Activated CD4-positive, CD25-positive, alpha-beta regulatory T cell treated with anti-CD3 and anti-CD28 coated beads, Interleukin-2, amount 50 U/mL, for 16 hours (primary cell): ENCODE measurements at places on chromosomes 12 and 14.

DNA sequence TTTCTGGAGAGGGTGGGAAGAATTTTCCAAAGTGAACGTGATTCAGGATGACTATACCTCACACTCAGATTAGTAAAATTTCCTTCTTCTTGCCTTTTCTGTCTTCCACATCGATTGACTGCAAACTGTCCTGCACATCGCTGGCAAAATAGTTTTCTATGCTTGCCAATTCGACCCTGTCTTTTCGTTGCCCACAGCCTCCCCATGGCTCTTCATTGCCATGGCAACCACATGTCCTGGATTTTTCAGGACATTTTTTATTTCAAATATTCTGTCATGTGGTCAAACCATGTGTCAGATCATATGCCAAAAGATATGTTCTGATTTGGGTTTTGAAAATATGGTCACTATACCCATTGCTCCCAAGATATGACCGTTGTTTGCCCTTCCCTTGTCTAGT, 46.9 kb upstream of the OTX2 start:
- no peak for DNase-seq

- DNase-seq = no peak
Measured at GRCh38 chr12:63103494-63104131, 47.4 kb downstream of the AVPR1A start.

GRCh38 chr12:52370926-52371608, 3.8 kb upstream of the KRT85 start:
- no peak for DNase-seq

DNA sequence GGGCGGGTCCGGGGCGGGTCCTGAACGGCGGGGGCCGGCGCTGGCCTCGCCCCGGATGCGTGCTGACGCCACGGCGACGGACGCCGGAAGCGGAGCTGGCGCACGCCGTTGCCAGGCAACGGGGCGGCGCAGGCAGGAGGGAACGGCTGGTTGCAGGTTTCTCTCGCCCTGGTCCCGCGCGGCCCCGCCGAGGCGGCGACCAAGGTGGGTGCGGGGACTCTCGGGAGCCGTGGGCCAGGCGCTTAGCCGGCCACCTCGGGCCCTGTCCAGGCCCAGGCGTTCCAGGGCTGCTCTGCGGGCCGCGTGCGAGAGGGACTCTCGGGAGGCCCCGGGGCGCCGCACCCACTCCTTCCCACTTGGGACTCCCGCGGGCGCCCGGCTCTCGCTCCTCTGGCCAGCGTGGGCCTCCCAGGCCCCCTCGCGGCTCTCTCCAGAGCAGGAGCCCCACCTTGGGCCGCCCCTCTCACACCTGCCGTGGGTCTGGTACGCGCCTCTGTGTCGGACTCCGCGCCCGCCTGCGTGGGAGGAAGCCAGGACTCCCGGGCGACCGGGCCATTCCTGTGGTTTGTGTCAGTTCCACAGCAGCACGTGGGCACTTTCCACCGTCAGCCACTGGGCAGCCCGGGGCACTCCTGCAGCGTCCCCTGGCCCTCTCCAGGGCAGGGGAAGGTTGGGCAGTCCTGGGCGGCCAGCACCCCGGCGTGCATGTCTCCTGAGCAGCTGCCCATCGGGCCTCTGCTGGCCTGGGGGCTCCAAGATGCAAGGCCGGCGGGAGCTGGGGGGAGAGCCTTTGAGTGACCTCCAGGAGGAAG, at the start of gene CLBA1:
Gene CLBA1, plus strand, starts transcription at position 114 of the 812 bp plus-strand sequence. Its CDS starts 644 bp downstream, at position 758.
- peak; percentile 78 for DNase-seq

GRCh38 chr14:68345738-68346137, 447.1 kb downstream of the ZFP36L1 start:
- no peak for DNase-seq

DNA sequence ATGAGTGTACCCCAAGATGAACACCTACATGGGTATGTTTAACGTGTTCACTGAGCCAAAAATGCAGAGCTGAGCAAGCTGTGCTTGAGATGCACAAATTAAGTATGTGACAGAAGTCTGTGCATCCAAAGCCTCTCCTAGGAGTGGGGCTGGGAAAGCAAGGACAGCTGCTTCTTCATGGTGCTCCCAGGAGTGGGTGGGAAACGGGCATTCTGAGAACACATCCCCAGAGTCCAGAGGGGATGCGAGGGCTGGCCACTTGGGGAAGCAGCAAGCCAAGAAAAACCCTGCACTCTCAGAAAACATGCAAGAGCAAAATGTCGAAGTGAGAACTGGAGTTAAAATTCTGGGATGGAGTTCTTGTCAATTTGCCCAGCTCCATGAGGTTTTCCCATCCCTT, 414.3 kb downstream of the BCAT1 start:
- no peak for DNase-seq

DNA sequence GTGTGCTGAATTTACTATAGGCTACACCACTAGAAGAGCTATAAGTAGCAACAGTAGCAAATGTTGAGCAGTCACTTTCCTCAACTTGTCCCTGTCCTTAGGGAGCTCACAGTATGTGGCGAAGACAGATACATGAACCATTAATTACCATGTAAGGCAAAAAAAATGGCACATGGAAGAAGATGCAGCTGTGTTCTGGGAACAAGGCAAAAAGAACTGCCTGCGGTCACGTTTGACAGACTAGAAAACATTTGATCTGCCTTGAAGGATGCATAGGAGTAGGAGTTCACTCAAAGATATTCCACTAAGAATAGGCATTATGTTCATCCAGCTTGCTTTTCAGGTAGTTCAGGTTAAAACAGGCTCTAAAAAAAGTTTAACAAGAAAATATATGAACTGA, 46.5 kb upstream of the IFNG-AS1 start:
- no peak for DNase-seq
